Tibial nerve (tissue), 4 donors: ENCODE measurements at places on chromosomes 11 and 22. TPM values are rescaled to one million over a fixed set of nuclear protein-coding genes. Genes with fewer than 3 reads are reported as not detected.

GRCh38 chr22:46147471-46148267 lies 2.7 kb upstream of the PPARA start:
- no peaks in the 10 kb centered on the region for H3K27me3 ChIP-seq
- H3K36me3 ChIP-seq = peaks cover 3% of the 10 kb centered on the region
- no peak for DNase-seq
- no peak overlapping the region for H3K4me3 ChIP-seq

The TRIM6 gene
- 1.2 TPM for total RNA-seq

GRCh38 chr22:28408709-28409108 lies 270.9 kb downstream of the TTC28 start:
- H3K4me1 ChIP-seq = peaks cover 28% of the 10 kb centered on the region
- no peak for DNase-seq
- H3K27me3 ChIP-seq = no peaks in the 10 kb centered on the region
- H3K27ac ChIP-seq = no peak overlapping the region
- no peaks in the 10 kb centered on the region for H3K36me3 ChIP-seq

- no peaks in the 10 kb centered on the region for H3K4me1 ChIP-seq
- H3K27me3 ChIP-seq = no peaks in the 10 kb centered on the region
- H3K27ac ChIP-seq = no peak overlapping the region
- H3K36me3 ChIP-seq = no peaks in the 10 kb centered on the region
- DNase-seq = no peak
- no peak overlapping the region for H3K4me3 ChIP-seq
Measured at GRCh38 chr11:123173040-123173855, 21.8 kb downstream of the CLMP start.

DNA sequence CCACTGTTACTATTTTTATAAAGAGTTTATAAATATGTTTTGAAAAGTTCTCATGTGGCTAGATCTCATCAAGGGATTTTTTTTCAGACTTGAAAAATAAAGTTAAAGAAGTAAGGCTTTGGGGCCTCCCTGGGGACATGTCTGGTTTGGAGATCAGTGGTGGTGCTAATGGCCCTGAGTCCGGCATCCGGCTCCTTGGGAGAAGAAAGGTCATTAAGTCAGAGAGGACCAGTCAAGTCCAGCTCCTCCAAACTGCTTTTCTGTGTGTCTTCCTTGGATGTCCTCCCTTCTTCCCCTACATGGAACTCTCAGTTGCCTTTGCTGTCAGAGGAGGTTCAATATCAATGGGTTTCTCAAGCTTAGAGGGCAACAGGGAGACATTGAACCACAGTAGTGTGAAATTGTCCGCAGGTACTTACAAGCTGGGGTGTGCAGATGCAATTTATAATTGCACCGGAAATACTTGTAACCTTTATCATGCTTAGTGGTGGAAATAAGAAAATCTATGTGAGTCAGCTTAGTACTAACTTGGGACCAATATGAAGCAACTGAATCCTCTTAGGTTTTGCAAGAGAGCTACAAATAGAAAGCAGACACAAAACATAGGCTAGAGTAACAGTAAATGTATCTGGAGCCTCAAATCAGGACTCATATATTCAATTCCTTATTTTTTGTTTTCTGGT lies 144.3 kb downstream of the TEAD1 start:
- no peak for DNase-seq
- H3K4me3 ChIP-seq = no peak overlapping the region
- H3K27me3 ChIP-seq = no peaks in the 10 kb centered on the region
- peak overlapping the region; percentile 88 for H3K27ac ChIP-seq

The ZNF280B gene
- total RNA-seq = 0.30 TPM

- DNase-seq = no peak
- H3K4me1 ChIP-seq = no peaks in the 10 kb centered on the region
- no peaks in the 10 kb centered on the region for H3K27me3 ChIP-seq
- no peaks in the 10 kb centered on the region for H3K36me3 ChIP-seq
Measured at GRCh38 chr11:69066122-69067112, 17.7 kb downstream of the TPCN2 start.

DNA sequence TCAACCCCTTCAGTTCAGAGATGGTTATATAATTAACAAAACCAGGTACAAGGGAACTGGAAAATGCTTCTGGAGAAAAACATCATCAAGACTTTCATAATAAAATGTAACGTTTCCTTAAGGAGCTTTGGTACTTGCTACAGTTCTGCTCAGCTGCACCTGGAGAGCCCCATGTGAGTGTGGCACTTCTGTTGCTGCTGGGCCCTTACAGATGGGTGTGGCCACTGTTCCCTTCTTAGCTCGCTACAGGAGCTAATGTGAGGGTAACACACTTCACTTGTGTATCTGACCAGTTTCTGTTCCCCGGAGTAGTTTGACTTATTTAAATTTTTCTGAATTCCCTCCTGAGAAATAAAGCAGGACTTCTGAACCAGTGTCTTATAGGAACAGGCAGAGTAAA lies 4.0 kb downstream of the POU2AF3 start:
- H3K27me3 ChIP-seq = no peaks in the 10 kb centered on the region
- DNase-seq = no peak
- H3K4me1 ChIP-seq = peaks cover 33% of the 10 kb centered on the region
- H3K4me3 ChIP-seq = no peak overlapping the region

- no peaks in the 10 kb centered on the region for H3K36me3 ChIP-seq
- H3K27ac ChIP-seq = no peak overlapping the region
- H3K27me3 ChIP-seq = no peaks in the 10 kb centered on the region
- no peak overlapping the region for H3K4me3 ChIP-seq
Measured at GRCh38 chr22:39115977-39116621, 19.1 kb downstream of the APOBEC3H start.

The DCPS gene
- total RNA-seq = 13.8 TPM

- H3K4me3 ChIP-seq = no peak overlapping the region
- H3K36me3 ChIP-seq = no peaks in the 10 kb centered on the region
- H3K4me1 ChIP-seq = no peaks in the 10 kb centered on the region
Measured at GRCh38 chr11:117604336-117604995, 192.6 kb downstream of the DSCAML1 start.

The BTG4 gene
- total RNA-seq = not detected

The TRPM5 gene
- not detected for total RNA-seq

- H3K27ac ChIP-seq = no peak overlapping the region
- H3K4me1 ChIP-seq = no peaks in the 10 kb centered on the region
- H3K27me3 ChIP-seq = no peaks in the 10 kb centered on the region
- no peak overlapping the region for H3K4me3 ChIP-seq
- no peak for DNase-seq
Measured at GRCh38 chr11:42521994-42522393, 789.8 kb upstream of the API5 start.

- no peak overlapping the region for H3K4me3 ChIP-seq
- H3K4me1 ChIP-seq = no peaks in the 10 kb centered on the region
- H3K27ac ChIP-seq = no peak overlapping the region
Measured at GRCh38 chr11:123645286-123645975, 9.0 kb downstream of the SCN3B start.

GRCh38 chr22:39481054-39481453 lies 21.0 kb upstream of the MIEF1 start:
- H3K27ac ChIP-seq = no peak overlapping the region
- peaks cover 11% of the 10 kb centered on the region for H3K4me1 ChIP-seq
- H3K4me3 ChIP-seq = no peak overlapping the region
- H3K36me3 ChIP-seq = peaks cover 22% of the 10 kb centered on the region
